Kidney (tissue), 22 donors: ENCODE measurements at places on chromosomes 2 and 18. TPM values are rescaled to one million over a fixed set of nuclear protein-coding genes. Genes with fewer than 3 reads are reported as not detected.

GRCh38 chr2:6325616-6326015, 540.1 kb downstream of the CMPK2 start:
- DNase-seq = no peak

- peak; percentile 77 for DNase-seq
These were observed 1.6 kb downstream of the CDH2 start for GRCh38 chr18:28175150-28175929.

RTP5 gene
- total RNA-seq = 0.13 TPM

DNA sequence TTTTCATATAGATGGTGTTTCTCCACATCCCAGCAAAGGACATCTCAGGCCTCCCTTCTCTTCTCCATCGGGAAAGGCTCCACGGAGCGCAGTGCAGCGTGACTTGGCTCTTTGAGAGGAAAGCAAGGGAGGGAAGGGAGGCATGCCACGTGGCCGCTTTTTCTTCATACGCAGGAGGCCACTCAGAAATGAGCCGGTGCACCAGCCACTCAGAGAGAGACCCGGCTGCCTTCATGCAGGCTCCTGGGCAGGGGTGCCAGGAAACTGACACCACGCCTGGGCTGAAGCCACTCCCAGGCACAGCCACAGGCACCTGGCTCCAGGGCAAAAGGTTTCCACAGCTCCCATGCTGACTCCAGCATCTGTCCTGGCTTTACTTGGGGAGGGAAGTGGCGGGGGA, 11.1 kb upstream of the LOXHD1 start:
- DNase-seq = no peak

MRPS9 gene
- total RNA-seq = 23.3 TPM

- no peak for DNase-seq
These were observed 589.6 kb upstream of the FAM98A start for GRCh38 chr2:34188464-34189303.

GAREM1 gene
- total RNA-seq = 47.0 TPM

RAB31 gene
- 77.1 TPM for total RNA-seq

GRCh38 chr2:127805491-127805890, 5.5 kb downstream of the WDR33 start:
- no peak for DNase-seq

- DNase-seq = no peak
These were observed 58.3 kb downstream of the FEZ2 start for GRCh38 chr2:36539631-36540030.

DNA sequence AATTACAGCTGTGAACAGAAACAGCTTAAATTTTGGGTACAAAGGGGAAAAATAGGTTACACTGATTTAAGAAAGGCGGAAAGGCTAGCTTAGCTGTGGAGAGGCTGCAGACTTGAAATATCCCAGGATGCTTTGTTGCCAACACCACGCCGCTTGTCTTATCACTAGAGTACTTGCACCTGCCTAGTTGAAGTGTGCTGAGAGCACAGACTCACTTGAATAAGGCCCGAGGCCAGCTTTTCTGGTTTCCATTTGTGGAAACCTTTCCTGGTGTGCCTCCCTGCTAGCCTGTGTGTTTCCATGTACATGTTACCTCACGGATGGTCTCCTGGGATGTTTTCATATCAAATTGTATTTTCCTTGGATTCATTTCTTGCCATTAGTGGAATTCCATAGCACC, 3.2 kb downstream of the CABLES1 start:
- no peak for DNase-seq

EFHD1 gene
- 129 TPM for total RNA-seq

GRCh38 chr2:111219734-111220505, 99.2 kb downstream of the BCL2L11 start:
- no peak for DNase-seq

DNA sequence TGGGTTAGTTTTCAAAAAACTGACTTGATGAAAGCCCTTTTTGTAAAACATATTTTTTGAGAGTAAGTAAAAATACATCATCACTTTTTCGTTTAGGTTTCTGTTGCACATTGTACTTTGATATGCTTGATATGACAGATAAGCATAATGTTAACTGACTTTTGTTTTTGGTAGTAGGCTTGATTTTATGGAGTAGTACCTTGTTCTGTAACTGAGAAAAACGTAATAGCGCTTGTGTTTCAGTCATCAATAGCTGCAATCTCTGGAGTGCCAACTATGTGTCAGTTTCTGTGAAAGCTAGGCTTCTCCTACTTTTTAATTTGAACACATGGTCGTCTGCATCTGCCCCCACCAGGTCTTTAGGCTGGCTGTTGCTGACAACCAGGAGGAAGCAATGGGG, 1.3 kb downstream of the LCLAT1 start:
- DNase-seq = no peak

POMC gene
- 1.5 TPM for total RNA-seq

GRCh38 chr2:233598952-233599351, 18.5 kb upstream of the UGT1A8 start:
- DNase-seq = no peak

DNA sequence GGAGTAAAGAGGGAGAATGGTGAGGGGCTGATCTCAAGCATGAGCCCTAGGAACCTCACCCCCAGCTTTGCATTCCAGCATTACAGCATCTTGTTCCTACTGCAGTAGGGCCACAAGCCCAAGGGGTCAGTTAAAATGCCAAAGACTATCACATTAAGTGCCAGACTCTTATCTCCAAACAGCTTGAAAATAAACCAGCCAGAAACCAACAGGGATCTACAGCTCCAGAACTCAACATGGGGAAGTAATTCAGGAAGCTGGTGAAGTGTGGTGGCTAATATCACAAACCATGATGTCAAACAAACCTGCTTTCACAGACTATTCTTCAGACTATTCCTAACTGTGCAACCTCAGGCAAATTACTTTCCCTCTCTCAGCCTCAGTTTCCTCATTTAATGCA, 278.3 kb downstream of the TNS1 start:
- DNase-seq = no peak

DNA sequence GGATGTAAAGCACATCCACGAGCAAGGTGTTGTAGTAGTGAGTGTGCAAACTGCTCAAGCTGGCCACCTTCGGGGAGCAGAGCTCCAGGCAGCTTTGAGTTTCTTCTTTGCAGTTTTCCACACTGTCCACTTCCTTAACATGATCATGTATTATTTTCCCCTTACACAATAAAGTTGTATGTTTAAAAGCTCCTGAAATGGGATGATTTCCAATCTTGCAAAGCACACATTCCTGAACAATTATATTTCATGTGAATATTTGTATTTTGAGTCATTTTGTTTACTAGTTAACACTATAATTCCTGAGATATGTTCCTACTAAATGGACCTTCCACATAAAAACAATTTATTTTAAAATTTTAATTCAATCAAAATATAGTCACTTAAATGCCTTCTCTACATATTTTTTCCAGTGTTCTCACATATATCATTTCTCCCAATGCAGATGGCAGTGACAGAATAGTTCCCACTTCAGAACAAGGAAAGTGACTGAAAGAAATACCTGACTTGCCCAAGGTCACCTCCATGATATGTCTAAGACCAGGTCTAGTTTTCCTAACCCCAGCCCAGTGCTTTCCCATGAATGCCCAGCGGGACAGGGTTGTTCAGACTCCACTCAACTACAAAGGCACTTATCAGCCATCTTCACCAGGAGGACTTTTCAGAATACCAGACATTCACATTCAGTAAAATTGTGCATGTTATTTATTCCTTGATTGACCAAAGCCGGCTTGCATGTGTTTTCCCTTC, 5.5 kb downstream of the CYB5A start:
- no peak for DNase-seq

ZBTB7C gene
- total RNA-seq = 13.8 TPM

- DNase-seq = no peak
These were observed 137.6 kb downstream of the FAM124B start for GRCh38 chr2:224264259-224264658.

DNA sequence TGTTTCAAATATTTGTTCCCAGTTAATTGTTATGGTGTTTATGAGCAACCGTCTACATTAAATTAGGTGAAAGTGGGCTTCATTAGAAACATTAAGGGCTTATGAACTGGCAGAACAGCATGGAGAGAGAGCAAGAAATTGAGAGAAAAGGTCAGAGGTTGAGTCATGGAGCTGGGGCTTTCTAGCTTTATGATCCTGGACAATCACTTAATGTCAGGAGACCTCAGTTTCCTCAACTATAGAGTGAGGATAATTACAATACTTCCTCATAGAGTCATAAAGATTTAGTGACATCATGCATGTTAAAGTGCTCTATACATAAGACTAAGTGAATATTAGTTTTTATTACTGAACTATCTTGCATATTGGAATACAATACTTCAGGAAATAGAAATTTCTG, 83.9 kb downstream of the PLCL1 start:
- no peak for DNase-seq

GRCh38 chr2:88059979-88060906, 4.7 kb upstream of the KRCC1 start:
- peak; percentile 47 for DNase-seq

NABP1 gene
- 39.7 TPM for total RNA-seq

LBH gene
- 81.9 TPM for total RNA-seq

LCT gene
- total RNA-seq = not detected

DSEL gene
- total RNA-seq = 6.4 TPM

- DNase-seq = no peak
These were observed 93.8 kb downstream of the ITGB1BP1 start for GRCh38 chr2:9329497-9329896.

- no peak for DNase-seq
These were observed 97.5 kb upstream of the CCDC85A start for GRCh38 chr2:56086336-56086735.

UPP2 gene
- 0.19 TPM for total RNA-seq

DNA sequence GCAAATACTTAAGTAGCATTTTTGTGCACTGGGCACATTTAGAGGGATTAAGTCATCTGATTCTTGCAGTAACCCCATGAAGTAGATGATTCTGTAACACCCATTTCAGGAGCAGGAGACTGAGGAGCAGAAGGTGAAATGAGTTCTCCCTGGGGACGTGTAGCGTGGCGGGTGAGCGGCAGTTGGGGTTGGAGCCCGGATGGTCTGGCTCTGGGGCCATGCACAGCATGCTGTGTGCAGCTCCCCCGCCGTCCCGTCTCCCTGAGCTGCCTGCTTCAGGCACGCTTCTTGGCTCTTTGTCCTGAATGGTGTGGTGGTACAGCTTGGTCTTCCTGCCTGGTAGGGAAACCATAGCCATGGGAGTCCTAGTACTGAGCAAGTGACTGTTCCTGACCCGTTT, 32.4 kb downstream of the INPP4A start:
- no peak for DNase-seq

SEMA4F gene
- 10.8 TPM for total RNA-seq

KDSR gene
- total RNA-seq = 73.5 TPM

DNA sequence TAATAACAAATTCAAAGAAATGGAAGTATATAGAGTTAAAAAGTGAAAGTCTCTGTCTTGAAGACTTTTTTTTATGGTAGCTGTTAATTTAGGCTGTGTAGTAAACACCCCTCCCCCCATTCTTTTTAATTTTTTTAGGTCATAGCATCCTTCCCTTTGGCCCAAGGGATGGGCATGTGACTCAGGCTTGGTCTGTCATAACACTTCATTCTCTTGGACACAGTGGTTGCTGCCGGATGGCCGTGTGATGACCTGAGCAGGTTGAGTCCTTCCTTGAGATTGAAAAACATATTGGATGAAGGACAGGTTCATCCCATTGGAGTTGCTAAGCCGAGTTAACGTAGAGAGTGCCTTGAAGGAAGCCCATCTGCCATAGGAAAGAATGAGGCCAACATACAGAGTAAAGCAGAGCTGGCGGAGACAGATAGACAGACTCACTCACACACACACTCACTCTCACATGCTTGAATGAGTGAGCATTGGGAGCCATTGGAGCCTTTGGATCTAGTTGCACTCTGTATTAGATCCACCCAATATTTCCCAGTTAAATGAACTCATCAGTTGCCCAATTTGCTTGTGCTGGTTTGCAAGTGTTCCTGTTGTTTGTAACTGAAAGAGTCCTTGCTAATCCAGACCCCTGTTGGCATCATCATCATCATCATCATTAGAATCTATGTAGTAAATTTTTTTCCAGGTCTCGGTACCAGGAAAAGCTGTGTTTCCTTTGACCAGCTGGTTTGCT, 14.7 kb downstream of the NCOA1 start:
- DNase-seq = no peak

LINC00305 gene
- not detected for total RNA-seq

- DNase-seq = peak; percentile 95
These were observed 22.4 kb downstream of the MAL start for GRCh38 chr2:95047629-95048510.

MYO3B gene
- total RNA-seq = 6.4 TPM

KIAA2012 gene
- total RNA-seq = not detected

DNA sequence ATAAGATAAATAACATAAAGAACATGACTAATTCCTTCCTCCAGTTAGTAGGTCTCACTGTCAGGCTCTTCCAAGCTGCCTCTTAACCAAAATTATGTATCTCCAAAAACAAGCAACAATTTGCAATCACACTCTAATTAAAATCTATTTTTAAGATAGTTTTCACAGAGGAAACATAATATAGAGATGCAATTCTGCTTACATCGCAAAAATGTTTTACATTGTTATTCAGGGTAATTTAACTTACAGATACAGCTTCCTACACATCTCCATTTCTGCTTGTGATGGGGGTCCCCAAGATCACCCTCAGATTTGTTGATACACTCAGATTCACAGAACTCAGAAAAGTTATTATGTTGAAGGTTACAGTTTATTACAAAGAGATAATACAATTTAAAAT, 115.5 kb downstream of the DSC3 start:
- no peak for DNase-seq

GRCh38 chr18:55513161-55513560, 74.8 kb downstream of the TCF4 start:
- DNase-seq = no peak

- DNase-seq = no peak
These were observed 900.5 kb upstream of the CRIM1 start for GRCh38 chr2:35454966-35455638.

AGXT gene
- total RNA-seq = 0.09 TPM

DNA sequence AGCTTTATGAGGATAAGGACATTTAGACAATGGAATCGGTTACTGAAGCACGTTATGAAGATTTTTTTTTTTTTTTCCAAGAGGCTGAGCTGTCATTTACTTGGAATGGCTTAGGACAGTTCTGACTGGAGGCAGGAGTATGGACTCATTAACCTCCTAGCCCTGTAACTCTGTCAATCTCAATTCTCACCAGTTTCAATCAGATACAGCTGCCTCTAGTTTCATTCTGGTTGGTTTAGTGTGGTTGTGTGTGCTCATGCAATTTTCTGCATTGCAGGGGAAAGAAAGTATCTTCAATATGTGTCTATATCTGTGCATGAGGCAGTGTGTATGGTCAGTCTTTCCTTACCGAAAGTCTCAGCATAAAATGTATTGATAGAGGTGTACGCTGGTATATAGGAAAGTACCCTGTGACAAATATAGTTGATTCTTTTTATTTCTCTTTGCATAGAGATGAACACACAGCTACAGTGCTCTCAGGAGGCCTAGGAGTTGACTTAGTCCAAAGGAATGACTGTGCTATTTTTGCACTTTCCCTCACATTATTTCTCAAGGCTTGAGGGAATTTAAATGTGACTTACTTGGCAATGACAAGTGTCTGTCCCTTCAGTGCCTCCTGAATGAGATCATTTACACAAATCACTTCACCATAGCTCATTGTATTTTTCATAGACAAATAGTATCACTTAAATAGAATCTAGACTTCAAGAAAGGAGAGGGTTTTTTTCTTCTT, 50.5 kb upstream of the GRB14 start:
- no peak for DNase-seq
